Stimulated activated CD8-positive, alpha-beta memory T cell treated with anti-CD3 and anti-CD28 coated beads, Interleukin-4, amount 100 ng/mL, for 1 hour (primary cell): ENCODE measurements at places on chromosomes 1 and 21.

DNA sequence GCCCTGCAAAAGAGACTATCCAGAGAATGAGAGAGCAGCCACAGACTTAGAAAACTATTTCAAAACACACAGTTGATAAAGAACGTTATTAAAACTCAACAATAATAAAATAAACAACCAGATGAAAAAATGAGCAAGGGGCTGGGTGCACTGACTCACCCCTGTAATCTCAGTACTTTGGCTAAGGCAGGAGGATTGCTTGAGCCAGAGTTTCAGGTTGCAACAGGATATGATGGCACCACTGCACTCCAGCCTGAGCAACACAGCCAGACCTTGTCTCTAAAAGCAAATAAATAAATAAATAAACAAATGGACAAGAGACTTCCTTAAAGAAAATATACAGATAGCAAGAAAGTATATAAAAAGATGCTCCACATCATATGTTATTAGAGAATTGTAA lies 144.6 kb downstream of the LRRIQ3 start:
- no peak for DNase-seq

DNA sequence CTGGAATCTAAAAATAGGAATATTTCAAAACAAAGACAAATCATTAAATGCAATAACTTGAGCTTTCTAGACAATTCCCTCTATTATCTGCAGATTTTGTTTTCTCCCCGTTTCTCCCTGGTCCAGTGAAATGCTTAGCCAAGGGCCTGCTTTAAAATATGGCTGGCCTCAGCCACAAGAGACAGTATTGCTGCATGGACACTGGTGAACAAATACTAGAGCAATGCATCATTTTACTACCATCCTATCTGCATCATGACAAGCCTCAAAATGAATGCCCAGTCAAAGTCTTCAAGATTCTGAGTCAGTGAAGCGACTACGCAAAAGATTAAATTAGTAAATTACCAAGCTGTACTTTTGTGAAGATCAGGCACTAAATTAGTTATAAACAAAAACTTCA lies 80.5 kb downstream of the ENAH start:
- no peak for DNase-seq

GRCh38 chr1:245585252-245585959 lies 430.6 kb downstream of the KIF26B start:
- no peak for DNase-seq

DNA sequence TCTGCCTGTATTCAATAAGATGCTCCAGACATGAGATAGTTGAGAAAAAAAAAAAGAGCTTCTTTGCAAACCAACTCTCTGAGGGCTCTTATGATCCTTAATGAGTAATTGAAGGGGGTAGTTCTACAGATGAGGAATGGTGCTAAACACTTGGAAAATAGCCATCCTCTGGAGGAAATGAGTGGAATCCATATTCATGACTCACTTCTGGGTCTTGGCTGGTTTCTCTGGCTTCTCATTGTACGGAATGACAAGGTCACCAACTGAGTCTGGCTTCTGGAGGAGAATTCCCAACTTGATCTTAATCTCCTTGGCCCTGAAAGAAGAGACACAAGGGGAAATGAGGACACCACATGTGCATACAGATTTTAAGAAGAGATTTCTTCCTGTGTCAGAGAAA lies 34.7 kb downstream of the RGS5 start:
- DNase-seq: no peak

DNA sequence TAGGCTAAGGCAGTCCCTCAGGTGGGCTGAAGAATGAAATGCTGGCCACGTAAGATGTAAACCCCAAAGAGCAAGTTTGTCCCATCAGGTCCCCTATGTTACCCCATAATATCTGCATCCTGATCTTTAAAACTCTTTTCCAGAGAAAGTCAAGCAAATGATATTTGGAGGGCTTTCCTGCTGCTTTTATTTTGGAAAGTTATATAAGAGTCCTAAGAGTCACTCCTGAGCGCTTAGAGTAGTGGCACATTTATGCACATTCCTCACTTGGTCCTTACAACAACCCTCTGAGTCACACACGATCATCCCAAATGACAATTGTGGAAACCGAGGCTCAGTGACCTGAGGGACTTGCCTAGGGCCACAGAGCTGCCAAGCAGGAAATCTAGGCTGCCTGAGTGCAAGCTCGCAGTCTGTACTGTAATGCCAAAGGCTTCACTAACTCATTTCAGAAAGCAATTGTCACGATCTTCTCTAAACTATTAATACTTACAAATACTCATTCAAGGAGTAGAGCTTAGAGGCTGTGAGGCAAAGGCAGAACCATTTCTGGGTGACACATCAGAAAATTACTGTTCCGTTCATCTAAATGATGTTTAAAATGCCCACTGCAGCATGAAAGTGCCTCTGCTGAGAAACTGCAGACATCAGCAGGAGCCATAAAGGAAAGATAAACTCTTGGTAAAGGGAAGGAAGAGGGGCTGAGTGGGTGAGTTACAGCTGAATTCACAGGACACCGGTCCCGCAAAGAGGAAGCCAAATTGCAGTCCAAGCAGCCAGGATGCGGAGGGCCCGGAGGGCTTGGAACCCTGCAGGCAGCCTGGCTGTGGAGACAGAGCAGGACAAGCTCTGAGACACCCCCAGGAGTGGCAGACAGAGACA lies 30.8 kb downstream of the CAPZB start:
- no peak for DNase-seq

DNA sequence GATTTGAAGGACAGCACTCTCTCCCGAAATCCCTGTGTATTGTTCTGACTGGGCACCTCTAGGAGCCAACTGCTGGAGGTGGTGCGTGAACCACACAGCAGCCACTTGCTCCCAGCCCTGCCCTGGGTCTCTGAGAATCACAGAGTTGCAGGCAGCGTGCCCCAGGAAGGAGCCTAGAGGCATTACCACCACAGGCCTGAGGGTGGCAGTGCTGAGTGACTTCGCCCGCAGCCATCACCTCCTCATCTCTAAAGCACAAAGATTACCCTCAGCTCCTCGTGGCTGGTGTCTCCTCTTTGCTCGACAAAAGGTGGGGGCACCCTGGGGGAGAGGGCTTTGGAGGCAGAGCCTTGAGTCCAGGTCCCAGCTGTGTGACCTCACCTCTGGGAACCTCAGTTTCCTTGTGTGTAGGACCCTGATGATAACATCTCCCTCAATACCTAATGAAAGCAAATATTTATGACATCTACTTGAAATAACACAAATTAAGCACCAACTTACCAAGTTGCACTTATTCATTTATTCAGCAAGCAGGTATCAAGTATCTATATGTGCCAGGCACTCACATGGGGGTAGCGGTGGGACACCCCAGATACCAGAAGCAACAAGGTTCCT lies 86.3 kb downstream of the VWA5B1 start:
- DNase-seq: no peak

DNA sequence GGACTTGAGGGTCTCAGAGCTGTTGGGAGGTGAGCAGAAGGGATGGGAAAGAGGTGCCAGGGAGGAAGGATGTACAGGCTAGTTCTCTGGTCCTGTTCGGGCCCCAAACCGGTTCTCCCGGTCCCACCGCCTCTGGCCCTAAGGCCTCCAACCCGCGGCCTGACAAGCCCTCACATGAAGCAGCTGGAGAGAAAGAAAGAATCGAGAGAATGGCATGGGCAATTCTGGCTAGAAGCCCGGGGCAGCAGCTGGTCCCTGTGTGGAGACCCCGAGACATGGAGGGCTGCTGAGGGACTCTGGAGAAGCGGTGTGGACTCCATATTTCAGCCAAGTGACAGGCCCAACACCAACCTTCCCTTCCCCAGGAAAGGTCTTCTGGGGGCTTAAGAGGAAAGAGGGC lies 730 bp downstream of the CDC42SE1 start:
- DNase-seq: no peak

- DNase-seq: no peak
Measured at GRCh38 chr1:227732586-227733308, 2.4 kb downstream of the JMJD4 start.
